ENCODE measurements at places on chromosomes 4 and X.

GRCh38 chr4:128502818-128503527 lies 215.4 kb upstream of the PGRMC2 start:
- DNase-seq, result no peak

DNA sequence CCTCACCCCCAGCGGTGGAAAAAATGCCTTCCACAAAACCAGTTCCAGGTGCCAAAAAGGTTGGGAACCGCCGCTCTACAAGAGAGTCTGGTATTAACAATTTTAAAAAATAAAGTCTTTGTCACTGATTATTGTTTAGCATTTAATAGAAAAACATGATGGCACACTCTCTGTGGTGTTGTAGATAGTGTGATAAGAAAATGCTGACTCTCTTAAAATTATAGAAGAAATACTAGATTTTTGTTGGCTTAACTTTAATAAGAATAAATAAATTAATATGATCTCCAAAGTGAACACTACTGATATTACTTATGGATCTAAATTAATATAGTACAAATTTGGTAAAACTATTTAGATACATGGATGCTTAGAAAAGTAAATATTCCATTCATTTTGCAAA lies 943.5 kb downstream of the CCSER1 start:
- DNase-seq, result no peak

DNA sequence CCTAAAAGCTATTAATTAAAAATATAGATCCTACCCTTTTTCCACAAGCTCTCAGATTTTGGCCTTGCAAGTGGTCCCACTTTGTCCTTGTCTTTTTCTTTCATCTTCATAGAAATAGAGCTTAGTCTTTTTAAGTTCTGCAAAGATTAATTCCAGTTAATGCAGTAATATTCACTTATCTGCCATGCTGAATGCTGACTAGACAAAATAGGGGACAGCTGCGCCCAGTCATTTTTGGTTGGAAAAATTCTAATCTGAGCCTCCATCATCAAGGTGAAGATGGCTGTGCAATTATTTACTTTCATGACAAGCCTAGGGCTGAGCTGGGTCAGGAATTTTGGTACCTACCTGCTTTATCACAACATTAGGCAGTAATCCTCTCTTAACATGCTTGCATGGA lies 241.3 kb upstream of the CXorf66 start:
- DNase-seq, result no peak

DNA sequence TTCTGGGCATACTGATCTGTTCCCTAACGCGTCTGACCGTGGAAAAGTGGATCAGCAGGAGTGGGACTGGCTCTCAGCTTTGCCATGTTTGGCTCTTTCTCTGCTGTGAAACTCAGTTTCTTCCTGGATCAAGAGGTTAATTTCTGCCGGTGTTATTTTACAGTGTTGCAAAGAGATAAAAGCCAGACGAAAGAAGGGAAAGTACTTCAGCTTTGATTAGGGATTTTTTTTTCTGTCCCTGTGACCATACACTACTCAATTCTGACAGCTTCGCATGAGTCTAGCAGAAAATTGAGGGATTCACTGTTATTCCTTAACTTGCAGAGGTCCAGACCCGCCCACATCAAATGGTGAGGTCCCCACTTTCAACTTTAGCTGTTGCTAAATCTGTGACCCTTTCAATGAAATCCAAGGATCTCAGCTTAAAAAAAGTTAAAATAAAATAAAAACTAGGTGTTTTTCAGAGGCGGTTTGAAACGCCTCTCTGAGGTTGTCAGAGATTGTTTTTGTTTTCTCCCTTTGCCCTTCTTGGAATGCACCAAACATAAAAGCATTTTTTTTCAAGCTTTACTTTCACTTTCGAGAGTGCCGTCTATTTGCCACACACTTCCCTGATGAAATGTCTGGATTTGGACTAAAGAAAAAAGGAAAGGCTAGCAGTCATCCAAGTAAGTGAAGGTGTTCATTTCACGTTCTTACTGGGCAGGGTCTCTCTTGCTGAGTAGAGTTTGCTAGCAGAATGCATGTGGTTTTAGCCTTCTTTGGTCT lies at the start of gene TLR3:
TSS of gene TLR3 (plus strand) at position 576 of the 768 bp plus-strand sequence. CDS start 7,464 bp downstream, outside the sequence.
- DNase-seq, result no peak

DNA sequence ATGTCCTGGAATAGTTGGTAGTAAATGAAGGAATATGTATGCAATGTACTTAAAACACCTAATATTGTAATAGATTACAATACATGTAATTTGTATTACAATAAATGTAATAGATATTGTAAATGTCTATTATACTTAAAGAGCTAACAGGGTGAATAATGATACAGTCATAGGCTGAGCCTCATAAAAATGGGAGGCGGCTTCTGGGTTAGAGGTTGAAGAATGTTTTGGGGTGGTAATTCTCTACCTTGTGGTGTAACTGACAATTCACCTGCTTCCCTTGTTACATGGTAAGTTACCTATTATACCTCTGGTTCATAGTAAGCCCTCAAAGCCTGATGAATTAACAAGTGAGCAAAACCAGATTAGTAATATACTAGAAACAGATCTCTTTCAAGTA lies 26.0 kb downstream of the ATP8A1 start:
- no peak for DNase-seq

- no peak for DNase-seq
These were observed 157.8 kb downstream of the DHX15 start for GRCh38 chr4:24426557-24426956.

DNA sequence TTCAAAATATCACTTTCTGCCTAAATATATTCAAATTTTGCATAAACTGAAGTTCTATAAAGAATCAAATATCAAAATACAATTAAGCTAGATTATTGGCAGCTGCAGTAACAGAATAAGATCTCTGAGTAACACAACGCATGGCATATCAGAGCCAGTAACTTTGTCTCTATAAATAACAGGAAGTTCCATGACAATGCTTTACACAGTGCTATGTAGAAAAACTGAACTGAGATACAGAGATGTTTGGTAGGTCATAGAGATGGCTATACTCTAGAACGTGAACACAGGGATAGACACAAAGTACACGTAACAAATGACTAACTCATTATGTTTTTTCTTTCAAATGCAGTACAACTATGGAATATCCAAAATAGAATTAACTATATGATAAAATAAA lies 18.2 kb downstream of the UBE2D3 start:
- DNase-seq, result no peak

DNA sequence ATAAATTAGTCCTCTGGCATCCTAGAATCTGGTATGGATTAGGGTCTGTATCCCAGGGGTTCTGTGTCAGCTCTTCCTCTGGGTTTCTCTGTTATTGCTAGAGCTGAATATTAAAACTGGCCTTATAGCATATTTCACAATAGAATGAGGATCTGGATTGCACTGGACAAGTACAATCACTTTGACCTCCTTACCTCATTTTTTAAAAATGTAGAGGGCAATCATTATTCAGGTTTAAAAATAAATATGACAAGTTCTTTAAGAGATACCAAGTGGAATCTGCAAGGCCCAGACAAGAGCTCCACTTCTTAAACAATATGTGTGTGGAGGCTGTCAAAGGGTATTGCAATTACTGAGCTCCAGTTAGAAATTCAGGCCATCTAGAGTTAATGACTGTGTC lies 1.4 kb downstream of the PALLD start:
- DNase-seq, result no peak

GRCh38 chr4:149008415-149009025 lies 566.3 kb upstream of the NR3C2 start:
- no peak for DNase-seq

DNA sequence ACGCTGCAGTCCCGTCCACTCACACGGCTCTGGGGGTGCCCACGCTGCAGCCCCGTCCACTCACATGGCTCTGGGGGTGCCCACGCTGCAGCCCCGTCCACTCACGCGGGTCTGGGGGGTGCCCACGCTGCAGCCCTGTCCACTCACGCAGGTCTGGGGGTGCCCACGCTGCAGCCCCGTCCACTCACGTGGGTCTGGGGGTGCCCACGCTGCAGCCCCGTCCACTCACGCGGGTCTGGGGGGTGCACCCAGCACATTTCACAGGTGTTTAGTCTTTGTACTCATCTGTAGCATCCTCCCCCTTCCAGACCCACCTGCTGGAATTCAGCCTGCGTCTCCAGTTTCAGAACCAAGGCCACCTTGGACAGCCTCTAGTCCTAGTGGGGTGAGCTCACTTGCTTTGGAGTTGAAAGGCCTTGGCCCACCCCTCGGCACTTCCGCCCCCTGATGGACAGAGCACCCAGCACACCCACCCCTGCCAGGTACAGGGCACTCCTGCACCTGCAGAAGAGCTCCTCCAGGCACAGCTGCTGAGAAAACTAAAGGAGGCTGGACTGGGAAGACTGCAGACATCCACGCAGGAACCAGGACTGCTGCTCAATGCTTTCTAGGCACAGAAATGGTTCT lies 73.0 kb downstream of the ABLIM2 start:
- DNase-seq, result no peak

GRCh38 chrX:69185141-69185540 lies 19.9 kb upstream of the PJA1 start:
- no peak for DNase-seq

Data from stimulated activated naive CD4-positive, alpha-beta T cell treated with Interleukin-2 at 50 U/mL for 16 hours (primary cell).